Hematopoietic multipotent progenitor cell treated with erythropoietin and hydrocortisone succinate and interleukin-3 and kit ligand, for 4 days (in vitro differentiated cells): ENCODE measurements at places on chromosomes 6 and 20.

DNA sequence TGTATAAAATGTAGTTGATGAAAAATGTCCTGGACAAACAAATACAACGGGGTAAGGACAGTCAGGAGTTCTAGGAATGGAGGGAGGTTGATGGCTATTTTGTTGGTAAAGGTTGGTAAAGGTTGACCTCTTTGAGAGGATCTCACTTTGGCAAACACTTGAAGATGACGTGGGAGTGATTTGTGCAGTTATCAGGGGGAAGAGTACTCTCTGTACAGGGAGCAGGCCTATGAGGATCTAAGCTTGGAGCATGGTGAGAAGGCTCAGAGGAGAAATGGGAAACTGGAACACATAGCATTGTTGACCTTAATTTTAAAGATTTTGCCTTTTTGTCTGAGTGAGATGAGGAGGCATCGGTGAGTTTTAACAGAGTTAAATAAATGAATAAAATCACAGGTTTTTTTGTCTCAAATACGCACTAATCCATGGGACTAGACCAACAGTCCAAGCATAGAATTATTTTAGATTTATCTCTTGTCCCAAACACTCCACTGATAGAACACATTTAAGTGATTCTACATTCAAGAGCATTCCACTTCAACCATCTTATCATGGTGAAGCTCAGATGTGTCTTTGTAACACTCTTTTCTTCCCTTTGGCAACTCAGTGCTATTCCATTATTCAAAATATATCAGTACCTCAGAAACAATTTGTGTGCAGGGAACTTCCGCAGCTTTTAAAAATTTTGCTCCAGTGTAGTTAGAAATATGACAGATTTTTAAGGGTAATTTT, 5.7 kb downstream of the LAMA2 start:
- no peak for DNase-seq

GRCh38 chr6:235763-236360, 56.4 kb upstream of the DUSP22 start:
- DNase-seq: peak; percentile 44

GRCh38 chr6:139595183-139595582, 220.7 kb upstream of the CITED2 start:
- no peak for DNase-seq

GRCh38 chr20:10559266-10559665, 114.5 kb downstream of the JAG1 start:
- no peak for DNase-seq

DNA sequence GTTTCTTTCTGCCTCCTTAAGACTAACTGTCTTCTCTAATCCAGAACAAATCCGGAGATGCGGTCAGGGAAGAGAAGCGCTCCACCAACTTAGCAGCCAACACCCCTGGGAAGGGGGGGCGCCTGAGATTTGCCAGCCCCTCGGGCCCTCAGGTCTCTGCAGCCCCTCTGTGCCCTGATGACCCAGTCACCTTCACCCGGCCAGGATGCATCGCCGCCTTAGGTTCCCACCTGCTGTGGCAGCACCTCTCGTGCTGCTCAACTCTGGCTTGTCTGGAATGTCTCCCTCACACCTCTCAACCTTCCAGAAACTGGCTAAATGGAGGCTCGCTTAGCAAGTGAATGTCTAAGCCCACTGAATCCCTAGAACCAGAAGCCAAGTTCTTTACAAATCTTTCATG, 28.0 kb upstream of the AAR2 start:
- no peak for DNase-seq

GRCh38 chr6:50602292-50602691, 111.0 kb upstream of the TFAP2D start:
- peak; percentile 63 for DNase-seq

- DNase-seq: no peak
These were observed 122.2 kb downstream of the KIF13A start for GRCh38 chr6:17865243-17865642.

- DNase-seq: no peak
These were observed 40.7 kb downstream of the CPXM1 start for GRCh38 chr20:2759603-2760296.

- no peak for DNase-seq
These were observed 50.2 kb downstream of the VAPB start for GRCh38 chr20:58438970-58439808.

DNA sequence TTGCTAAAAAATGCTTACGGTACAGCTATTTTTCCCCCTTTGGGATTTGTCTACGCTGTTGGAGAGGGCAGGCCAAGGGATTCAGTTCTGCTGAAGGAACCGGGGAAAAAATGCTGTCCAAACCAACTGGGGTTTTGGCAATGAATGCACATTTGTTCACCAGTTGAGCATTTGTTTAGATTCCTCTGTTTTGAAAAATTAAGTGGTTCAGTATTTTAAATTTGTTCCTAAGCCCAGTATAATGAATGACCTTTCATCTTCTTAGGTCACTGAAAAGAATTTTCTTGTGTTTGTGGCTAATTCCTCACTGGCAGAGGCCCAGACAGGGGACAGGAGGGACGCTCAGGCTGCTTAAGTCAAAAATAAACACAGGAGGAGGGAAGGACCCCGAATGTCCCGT, 10.8 kb upstream of the EYA2 start:
- DNase-seq: no peak

DNA sequence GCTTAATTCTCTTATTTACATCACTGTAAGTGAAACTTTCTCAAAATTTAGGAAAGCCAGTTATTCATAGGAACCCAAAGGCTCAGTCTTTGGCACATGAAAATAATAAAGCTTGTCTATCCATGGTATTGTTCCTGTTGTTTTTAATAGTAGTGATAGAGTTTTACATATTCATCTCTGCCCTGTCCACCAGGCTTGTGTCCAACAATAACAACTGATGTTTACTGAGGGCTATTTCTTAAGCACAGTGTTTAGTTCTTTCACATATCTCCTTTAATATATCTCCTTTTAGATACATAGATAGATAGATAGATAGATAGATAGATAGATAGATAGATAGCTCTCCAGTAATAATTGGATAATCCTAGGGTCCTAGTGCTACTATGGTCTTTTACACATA, 34.2 kb downstream of the FOXQ1 start:
- DNase-seq: no peak

DNA sequence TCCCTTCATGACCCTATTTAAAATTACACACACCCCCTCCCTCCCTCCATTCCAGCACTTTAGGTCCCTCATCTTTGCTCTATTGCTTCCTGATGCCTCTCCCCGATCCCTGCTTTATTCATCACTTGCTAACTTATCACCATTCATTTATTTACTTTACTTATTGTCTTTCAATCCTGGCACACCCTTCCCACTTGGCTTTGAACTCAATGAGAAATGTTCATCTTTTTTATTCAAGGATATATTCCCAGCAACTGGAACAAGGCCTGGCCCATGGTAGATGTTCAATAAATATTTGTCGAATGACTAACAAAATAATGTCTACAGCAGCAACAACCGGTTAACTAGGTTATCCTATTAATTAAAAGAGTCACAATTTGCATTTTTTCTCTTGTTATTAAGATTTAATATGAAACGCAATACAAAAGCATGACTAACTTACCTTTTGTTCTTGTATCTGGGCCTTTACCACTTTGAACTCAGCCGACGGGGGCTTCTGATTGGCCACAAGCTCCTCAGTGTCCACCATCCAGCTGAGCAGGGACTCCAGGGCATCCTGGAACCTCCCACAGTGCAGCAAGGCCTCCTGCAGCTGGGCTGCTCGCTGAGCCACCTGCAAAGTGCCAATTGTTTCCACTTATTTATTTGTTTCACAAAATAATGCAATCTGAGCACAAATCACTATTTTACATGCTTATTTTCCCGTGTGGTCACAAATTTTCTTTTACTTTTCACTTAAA, 107.8 kb downstream of the DST start:
- DNase-seq: no peak

DNA sequence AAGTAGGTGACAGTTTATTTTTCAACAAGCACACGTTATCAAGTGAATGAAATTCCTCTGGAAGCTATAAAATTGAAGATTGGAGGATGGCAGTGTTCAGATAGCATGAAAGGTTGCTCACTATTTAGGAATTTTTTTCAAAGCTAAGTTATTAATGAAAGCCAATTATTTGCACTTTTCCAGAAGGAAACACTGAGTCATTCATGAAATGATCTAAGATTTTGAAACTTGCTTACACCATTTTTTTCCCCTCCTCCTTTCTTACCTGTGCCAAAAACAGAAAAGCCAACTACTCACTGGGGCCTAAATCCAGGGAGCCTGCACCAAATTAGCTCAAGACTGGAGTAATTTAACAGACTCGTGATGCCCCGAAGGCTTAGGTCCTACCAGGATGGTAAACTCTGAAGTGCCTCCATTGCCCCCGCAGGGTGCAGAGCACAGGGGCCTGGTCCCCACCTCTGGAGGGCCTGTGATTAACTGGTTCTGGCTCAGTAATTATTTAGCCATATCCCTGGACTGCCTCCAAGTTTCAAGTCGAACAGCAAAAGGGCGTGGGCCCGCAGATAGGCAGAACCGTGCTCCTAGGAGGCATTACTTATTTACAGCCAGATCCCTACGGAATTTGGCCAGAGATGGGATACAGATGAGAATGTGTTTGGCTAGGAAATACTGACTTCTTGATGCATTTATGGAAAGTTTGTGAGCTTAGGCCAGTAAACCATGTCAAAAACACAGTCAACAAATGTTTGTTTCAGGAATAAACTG, 28.0 kb upstream of the ZNF217 start:
- DNase-seq: peak; percentile 84

GRCh38 chr6:85126485-85127167, 323.3 kb upstream of the NT5E start:
- DNase-seq: peak; percentile 57

DNA sequence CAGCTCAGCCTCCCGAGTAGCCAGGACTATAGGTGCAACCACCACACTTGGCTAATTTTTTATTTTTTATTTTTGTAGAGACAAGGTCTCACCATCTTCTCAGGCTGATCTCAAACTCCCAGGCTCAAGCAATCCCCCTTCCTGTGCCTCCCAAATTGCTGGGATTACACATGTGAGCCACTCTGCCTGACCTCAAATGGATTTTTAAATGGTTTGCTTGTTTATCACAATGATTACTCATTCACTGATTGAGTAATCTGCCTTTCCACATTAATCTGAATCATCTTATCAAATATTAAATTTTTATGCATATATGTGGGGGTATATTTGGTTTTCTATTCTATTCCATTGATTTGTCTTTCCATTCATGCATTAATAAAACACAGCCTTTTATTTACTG, 9.4 kb upstream of the KHDC1L start:
- DNase-seq: no peak

DNA sequence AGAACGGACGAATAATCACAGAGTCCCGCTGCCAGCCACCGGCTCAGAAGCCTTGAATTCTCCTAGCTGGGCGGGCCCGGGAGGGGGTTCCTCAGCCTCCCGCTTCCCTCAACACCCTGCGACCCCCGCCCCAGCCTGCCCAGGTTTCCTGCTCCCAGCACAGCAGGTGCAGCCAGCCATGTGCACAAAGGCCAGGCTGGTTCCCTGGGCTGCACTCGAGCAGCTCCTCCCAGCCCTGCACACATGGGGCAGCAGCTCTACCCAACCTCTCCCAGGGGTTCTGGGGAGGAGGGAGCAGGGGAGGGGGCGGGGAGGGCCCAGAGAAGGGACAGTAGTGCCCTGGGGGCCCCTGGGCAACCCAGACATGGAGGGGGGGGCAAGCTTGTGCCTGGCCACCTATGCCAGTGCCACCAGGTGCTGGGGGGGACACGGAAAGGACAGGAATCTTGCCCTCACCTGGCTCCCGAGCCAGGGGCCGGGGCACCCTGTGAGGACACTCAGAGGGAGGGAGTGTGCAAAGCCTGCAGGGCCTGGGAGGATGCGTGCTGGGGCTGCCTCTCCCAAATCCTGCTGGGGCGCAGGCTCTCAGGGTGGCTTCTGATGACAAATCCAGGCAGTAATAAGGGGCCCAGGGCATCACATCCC, 1.2 kb upstream of the NTSR1 start:
- no peak for DNase-seq

GRCh38 chr6:14428269-14428668, 310.7 kb downstream of the CD83 start:
- DNase-seq: no peak

- DNase-seq: peak; percentile 30
These were observed 82.0 kb upstream of the EDN1 start for GRCh38 chr6:12208190-12208589.

GRCh38 chr6:167428664-167429333, 103.9 kb downstream of the TTLL2 start:
- DNase-seq: no peak

- DNase-seq: no peak
These were observed 116.5 kb upstream of the COL21A1 start for GRCh38 chr6:56363796-56364430.

- peak; percentile 77 for DNase-seq
These were observed 30.8 kb downstream of the SF3B5 start for GRCh38 chr6:144064402-144065212.

GRCh38 chr20:44664131-44664530, 12.6 kb upstream of the ADA start:
- DNase-seq: peak; percentile 81

DNA sequence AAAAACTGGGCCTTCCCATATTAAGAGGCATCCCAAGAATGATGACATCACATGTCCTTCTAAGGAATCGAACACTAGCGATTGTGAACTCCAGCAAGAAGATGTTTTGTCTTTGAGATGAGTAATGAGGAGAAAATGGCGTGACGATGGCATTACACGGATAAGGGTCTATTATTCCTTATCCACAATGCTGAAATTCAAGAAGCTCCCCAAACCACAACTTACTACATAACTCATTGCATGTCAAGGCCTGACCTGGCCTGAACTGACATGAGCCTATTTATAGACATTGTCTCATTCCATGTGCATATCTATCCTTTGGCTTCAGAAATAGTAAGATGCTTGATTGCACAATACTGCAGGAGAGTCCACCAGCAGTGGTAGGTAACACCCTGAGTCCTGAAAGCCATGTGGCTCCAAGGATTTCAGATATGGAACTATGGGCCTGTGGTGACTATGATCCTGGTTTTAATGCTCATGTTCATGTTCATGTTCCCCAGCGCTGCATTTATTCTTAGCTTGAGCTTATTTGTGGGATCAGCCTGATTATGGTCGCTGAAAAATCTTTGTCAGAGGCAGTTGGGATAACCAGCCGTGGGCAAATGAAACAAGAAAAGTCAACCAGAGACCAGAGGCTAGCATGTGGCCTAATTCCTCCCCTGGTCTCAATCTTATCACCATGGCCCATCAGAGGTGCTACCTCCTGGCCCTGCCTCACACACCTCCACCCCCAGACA, 183.2 kb upstream of the JARID2 start:
- peak; percentile 76 for DNase-seq

GRCh38 chr20:595330-596308, 14.5 kb downstream of the TCF15 start:
- DNase-seq: no peak

GRCh38 chr20:4366076-4366475, 350.7 kb upstream of the RNF24 start:
- no peak for DNase-seq

GRCh38 chr6:41677124-41677921, 39.1 kb downstream of the MDFI start:
- no peak for DNase-seq

- no peak for DNase-seq
These were observed 19.3 kb downstream of the HIVEP2 start for GRCh38 chr6:142925575-142926110.
